Right lung (tissue), 10 donors: ENCODE measurements at places on chromosomes 1 and 21. TPM values are rescaled to one million over a fixed set of nuclear protein-coding genes. Genes with fewer than 3 reads are reported as not detected.
A peak's percentile ranks its signal among the peaks of the same experiment; 100 is the strongest.

Gene BTBD19
- 20.9 TPM for polyA plus RNA-seq

Gene SPATA1
- polyA plus RNA-seq, result 3.6 TPM

Gene GRIK3
- polyA plus RNA-seq, result 1.00 TPM

Gene PLPPR5
- polyA plus RNA-seq, result 5.5 TPM

Gene COX20
- 102 TPM for polyA plus RNA-seq

GRCh38 chr21:45632637-45633251, 10.8 kb upstream of the PCBP3 start:
- no peak for DNase-seq

GRCh38 chr1:116345843-116346242, 27.2 kb upstream of the ATP1A1 start:
- DNase-seq, result no peak

GRCh38 chr1:205373022-205373797, 16.5 kb upstream of the KLHDC8A start:
- DNase-seq, result no peak

Gene PADI1
- not detected for polyA plus RNA-seq

Gene ATP1A4
- 0.22 TPM for polyA plus RNA-seq

Gene KIAA0040
- 17.9 TPM for polyA plus RNA-seq

GRCh38 chr1:42971841-42972291, 13.2 kb upstream of the SLC2A1 start:
- DNase-seq, result peak; percentile 96

- DNase-seq, result no peak
Measured at GRCh38 chr1:92404661-92405060, 82.1 kb downstream of the GFI1 start.

GRCh38 chr1:228810878-228811711, 75.8 kb downstream of the RHOU start:
- no peak for DNase-seq

DNA sequence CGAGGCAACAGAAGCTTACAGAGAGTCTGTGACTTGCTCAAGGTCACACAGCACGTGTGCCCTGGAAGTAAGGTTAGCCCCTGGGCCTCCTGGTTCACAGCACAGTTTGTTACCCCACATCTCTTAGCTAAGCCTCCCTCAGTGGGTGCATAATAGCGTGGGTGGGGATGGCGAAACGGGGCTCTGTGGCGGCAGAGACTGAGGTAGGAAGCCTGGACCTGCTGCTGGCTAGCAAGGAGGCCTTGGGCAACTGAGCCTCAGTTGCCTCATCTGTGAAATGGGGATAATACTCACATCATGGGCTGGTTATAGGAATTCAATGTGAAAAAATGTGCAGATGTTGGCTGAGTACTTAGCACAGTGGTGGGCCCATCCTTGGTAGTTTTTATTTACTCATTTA, 596 bp downstream of the PADI4 start:
- DNase-seq, result no peak

DNA sequence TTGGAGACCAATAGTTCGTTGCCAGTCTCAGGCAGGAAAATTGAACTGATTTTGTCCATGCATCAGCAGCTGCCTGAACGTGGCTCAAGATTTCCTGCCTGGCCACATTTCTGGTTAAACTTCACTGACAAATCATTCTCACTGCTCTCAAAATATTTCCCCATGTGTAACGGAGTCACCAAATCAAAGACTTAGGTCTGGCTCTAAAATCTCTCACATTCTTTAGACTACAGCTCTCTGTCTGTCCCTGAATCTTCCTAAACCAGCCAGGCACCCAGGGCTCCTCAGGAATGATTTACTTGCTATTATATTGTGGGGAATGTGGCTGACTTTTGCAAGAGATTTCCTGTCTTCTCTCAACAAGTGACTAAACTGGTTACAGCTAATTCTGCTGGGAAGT, 49.2 kb upstream of the GJA8 start:
- no peak for DNase-seq

- DNase-seq, result no peak
Measured at GRCh38 chr1:109613361-109614147, 5.9 kb downstream of the GNAT2 start.

Gene TENT5C
- 15.2 TPM for polyA plus RNA-seq

DNA sequence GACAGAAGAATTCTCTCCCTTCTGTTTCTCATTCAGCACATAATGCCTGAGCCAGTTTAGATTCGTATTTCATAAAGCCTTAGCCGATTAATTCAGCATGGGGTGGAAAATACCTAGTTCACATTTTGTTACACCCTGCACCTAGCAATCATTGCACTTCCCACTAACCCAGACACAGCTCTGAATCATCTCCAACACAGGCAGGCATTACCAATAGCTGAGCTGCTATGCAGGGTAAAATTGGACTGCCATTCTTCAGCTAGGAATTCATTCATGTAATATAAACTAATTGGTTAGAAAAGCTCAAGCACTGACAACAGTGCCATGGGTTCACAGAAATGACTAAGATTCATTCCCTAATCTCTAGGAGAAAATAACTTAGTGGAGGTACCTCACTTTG, 26.9 kb upstream of the NKAIN1 start:
- no peak for DNase-seq

DNA sequence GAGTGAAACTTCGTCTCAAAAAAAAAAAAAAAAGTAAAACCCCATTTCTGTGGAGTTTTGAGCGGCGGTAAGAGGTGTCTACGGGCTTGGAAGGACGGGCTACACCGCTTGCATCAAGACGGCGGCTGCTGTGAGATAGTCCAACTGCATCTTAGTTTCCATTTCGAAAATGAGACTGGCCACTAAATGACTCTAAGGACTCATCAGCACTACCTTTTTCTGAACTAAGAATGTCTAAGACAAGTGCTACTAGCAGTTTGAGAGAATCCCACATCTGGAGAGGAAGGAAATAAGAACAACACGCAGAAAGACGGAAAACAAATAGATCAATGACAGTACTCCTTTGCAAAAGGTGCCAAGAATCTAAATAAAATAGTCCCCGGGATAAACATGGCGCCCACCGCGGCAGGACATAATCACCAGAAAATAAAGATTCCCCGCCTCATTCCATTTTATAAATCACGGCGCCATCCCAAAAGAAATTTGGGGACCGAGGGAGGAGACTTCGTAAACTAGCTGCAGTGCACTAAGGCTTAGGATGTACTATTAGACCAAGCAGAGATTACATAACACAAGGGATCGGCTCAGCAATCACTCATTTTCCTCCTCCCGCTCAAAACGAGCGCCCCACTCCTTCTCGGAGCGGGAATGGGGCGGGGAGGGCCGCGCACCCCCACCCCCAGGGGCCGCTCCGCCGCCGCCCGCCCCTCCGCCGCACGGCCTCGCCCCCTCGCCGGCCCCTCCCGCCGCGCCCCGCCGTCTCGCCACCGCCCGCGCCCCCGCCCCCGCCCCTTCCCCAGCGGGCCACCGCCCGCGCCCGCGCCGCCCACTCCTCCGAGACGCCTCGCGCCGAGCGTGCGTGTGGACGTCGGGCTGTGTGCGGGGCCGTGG, 1.1 kb downstream of the POGZ start:
- DNase-seq, result peak; percentile 75

GRCh38 chr1:191888996-191889622, 269.2 kb upstream of the RGS18 start:
- peak; percentile 36 for DNase-seq

DNA sequence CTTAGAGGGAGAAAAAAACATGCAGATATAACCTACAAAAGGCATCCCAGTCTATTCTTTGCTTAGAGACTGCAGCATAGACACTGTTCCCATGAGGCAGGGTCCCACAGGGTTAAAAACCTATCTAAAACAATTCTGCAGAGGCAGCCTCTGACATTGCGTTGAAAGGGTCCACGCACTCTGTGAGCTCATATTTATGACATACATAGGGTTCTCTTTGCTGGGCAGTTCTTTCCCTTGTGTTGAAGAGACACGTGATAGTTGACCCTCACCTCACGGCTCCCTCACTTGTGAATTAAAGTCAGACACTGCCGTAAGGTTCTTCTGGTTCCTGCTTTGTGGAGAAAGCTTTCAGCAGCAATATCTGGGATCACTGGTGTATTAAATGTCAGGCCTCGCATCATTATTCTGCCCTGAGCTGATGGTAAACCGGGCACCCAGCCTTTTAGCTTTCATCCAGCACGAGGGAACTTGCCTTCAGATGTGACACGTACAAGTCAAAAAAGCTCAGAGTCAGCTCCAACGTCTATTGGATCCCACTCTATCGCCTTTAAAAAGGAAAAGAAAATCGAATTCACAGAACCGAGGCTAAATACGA, 52.8 kb upstream of the HNRNPU start:
- DNase-seq, result no peak

- DNase-seq, result peak; percentile 23
Measured at GRCh38 chr1:87464022-87464490, 135.4 kb downstream of the LMO4 start.

- DNase-seq, result no peak
Measured at GRCh38 chr1:66374561-66375111, 159.3 kb upstream of the SGIP1 start.

DNA sequence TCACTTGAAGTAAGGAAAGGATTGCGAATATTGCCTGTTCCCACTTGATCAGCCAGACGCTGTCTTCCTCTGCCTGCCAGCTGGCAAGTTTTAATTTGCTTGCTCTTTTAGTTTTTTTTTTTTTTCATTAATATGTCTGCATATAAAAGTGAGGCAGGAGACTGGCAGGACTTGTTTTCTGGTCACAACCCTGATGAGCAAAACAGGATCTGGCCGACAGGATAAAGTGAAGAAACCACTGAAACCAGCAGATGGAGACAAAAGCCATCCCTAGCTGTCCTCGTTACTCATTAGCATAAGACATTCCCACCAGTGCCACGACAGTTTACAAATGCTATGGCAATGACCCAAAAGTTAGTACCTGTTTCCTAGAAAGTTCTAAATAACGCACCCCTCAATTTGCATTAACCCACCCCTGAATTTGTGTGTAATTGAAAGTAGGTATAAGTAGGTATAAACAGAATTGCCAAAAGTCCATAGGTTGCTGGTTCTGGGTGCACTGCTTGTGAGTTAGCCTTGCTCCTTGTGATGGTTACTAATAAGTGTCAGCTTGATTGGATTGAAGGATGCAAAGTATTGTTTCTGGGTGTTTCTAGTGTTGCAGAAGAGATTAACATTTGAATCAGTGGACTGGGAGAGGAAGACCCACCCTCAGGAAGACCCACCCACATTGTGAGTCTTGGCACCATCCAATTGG, 60.8 kb downstream of the ZNF684 start:
- no peak for DNase-seq

- DNase-seq, result no peak
Measured at GRCh38 chr1:69110851-69111250, 456.9 kb upstream of the LRRC7 start.

GRCh38 chr1:72932025-72932424, 649.7 kb upstream of the NEGR1 start:
- DNase-seq, result no peak

- no peak for DNase-seq
Measured at GRCh38 chr1:208110296-208110695, 133.9 kb downstream of the PLXNA2 start.

- no peak for DNase-seq
Measured at GRCh38 chr1:233442026-233442780, 114.7 kb downstream of the MAP3K21 start.

- DNase-seq, result no peak
Measured at GRCh38 chr1:103372866-103373265, 152.6 kb upstream of the RNPC3 start.

Gene VANGL2
- polyA plus RNA-seq, result 37.2 TPM
